ENCODE measurements at places on chromosomes 1 and 21. TPM values are rescaled to one million over a fixed set of nuclear protein-coding genes. Genes with fewer than 3 reads are reported as not detected.

DNA sequence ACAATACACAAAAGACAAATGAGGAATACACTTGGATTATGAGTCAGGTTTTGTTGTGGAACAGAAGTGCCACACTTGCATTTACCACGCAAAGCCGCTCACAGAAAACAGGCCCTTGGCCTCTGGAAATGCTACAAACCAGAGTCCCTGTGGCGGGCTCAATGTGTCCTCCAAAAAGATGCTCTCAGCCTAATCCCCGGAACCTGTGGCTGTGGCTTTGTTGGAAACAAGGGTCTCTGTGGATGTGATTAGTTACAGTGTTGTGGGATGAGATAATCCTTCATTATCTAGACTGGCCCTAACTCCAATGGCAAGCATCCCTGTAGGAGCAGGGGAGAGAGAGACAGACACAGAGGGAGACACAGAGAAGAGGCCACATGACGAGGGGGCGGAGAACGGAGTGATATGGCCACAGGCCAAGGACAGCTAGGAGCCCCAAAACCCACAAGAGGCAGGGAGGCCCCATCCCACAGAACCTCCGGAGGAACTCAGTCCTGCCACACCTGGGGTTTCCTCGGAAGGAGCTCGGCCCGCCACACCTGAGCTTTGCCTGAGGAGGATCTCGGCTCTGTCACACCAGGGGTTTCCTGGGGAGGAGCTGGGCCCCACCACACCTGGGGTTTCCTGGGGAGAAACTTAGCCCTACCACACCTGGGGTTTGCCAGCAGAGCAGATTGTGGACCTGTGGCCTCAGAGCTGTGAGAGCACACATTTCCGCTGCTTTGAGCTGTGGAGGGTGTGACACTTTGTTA lies 55.4 kb downstream of the NPHP4 start:
- no peak for DNase-seq

Gene SYPL2
- total RNA-seq, result not detected

DNA sequence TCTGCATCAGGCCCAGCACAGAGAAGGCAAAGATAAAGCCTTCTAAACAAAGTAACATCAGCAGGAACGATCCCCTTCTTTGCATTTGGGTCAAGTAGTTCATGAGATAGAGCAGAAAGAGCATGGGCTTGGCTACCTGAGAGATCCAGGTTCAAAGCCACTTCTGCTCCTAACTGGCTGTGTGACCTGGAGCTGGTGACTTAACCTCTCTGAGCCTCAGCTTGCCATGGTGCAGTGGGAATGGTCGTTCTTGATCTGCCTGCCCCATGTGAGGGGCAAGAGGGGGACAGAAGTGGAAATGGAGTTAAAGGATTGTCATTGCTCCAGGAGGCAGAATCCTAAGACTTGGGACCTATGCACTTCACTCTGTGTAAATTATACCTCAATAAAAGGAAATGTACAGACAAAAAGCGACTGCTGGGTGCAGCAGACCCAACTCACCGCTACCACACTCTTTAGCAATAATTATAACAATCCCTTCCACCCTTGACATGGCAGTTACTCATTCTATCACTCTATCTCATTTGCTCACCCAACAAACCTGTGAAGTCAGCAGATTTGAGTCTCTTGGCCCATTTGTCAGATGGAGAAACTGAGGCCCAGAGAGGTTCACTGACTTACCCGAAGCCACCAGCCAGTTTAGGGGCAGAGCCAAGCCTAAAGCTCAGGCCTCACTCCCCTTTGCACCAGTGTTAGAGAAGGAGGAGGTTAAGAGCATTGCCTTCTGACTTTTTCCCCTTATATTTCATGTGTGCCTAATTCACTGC lies 1.5 kb upstream of the MATN1 start:
- DNase-seq, result no peak

Gene PLPPR4
- not detected for total RNA-seq

Gene KRTAP19-1
- not detected for total RNA-seq

DNA sequence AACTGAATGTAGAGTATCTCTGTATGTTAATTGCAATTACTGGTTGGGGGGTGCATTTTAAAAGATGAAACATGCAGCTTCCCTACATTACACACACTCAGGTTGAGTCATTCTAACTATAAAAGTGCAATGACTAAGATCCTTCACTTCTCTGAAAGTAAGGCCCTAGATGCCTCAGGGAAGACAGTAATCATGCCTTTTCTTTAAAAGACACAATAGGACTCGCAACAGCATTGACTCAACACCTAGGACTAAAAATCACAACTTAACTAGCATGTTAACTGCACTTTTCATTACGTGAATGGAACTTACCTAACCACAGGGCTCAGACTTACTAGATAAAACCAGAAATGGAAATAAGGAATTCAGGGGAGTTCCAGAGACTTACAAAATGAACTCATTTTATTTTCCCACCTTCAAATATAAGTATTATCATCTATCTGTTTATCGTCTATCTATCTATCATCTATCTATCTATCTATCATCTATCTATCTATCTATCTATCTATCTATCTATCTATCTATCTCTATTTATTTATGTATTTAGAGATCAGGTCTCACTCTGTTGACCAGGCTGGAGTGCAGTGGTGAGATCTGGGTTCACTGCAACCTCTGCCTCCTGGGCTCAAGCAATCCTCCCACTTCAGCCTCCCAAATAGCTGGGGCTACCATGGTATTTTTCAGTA lies 47.8 kb downstream of the CHML start:
- no peak for DNase-seq

GRCh38 chr1:54255026-54255702 lies 55.2 kb downstream of the MRPL37 start:
- DNase-seq, result no peak

GRCh38 chr1:201002510-201002909 lies 21.0 kb downstream of the KIF21B start:
- no peak for DNase-seq

Gene KCNK1
- total RNA-seq, result under 0.01 TPM

Gene NPHS2
- not detected for total RNA-seq

Gene FNDC5
- not detected for total RNA-seq

GRCh38 chr1:113388017-113388620 lies 2.2 kb upstream of the MAGI3 start:
- no peak for DNase-seq

Gene EVA1B
- 143 TPM for total RNA-seq

DNA sequence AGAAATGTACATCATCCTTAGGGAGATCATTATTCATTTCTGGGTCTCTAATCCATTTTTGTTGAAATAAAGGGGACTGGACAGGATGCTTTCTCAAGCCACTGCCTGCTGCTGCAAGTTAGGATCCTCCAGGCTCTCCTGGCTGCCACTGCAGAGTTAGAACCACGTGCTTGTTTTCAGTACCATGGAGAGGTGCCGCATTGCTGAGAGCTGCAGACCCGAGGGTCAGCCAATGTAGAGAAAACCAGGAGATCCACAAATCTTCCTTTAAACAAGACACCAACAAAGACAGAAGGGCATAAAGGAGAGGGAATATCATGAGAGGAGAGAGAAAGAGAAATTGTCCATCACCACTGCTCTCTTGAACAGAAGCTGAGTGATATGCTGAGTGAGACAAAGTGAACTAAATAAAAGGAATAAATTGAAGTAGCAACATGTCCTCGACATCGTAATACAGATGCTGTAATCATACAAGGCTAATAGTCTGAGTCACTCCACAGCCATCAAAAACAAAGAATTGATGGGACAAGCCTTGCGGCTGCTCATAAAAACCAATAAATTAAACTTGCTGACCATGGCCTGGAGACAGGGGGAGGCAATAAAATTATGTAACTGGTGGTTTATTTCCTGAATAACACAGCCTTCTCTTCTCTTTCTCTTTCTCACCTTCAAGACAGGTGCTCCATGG lies 255.7 kb downstream of the OMA1 start:
- no peak for DNase-seq

Gene MIB2
- total RNA-seq, result 56.8 TPM

Gene MAP3K21
- 3.0 TPM for total RNA-seq

Gene LPAR3
- 0.27 TPM for total RNA-seq

Gene RGS5
- 0.27 TPM for total RNA-seq

DNA sequence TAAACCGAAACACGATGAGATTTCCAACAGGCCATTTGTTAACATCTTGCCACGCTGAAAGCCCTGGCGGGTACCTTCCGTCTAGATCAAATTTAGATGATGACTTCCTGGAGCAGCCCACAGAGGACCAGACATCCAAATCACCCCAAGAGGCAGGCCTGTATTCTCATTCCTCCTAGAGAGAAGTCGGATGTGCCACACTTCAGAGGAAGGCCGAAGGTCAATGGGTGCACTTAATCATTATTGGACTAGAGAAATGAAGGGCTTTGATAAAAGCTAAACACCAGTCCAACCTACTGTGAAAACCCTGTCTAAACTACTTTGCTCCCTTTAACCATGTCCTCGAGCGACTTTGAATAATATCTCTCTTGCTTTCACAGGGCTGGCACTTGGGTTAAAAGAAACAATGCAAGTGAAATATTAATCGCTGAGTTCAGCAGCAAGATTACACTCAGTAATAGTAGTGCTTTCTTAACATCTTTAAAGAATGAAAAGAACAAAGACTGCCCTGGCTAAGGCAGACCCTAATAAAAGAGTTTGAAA lies 76.5 kb downstream of the BCAR3 start:
- DNase-seq, result no peak

DNA sequence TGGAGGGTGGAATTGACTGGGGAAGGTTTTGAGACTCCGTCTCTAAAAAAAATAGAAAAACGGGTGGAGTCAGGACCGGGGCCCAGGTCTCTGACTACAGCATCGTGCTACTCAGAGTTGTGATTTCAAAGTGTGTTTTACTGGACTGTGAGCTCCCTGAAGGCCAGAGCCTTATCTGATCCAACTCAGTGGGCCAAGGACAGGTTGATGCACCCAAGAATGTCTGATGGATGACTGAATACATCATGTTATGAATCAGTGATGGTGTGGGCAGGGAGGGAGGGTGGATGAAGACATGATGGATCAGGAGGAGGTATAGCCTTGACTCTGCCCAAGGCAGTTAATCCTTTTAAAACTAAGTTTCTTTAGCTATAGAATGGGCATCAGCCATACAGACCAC lies 81.6 kb downstream of the FOXD2 start:
- no peak for DNase-seq

DNA sequence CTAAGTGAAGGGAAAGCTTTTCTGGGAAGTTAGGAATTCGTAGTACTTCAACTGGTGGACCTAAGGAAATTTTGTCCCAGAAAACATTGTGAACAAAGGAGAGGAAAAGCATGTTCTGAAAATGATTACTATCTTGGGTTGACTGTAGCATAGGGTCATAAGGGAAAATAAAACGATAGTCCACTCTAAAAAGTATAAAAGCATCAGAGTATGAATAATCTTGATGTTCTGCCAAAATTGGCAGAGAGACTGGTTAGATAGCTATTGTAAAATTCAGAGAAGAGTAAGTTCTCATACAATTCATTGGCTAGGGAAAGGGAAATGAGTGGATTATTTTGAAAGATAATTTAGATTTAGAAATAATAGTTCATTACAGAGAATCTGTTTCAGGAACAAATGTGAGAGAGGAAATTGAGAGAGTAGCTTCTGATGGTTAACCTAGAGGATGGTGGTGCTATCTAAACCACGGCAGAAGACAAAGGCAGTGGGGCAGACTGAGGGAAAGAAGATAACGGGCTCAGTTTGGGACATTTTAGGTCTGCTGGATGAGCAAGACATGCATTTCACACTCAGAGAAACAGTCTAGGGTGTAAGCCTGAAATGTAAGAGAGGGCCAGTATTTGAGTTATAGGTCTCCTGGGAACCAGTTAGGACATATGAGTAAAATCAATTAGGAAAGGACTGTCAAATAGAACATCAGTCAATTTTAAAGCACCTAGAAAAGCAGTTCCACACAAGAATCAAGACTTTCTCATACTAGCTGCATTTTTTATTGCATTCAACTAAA lies 799.3 kb upstream of the CXADR start:
- DNase-seq, result no peak

DNA sequence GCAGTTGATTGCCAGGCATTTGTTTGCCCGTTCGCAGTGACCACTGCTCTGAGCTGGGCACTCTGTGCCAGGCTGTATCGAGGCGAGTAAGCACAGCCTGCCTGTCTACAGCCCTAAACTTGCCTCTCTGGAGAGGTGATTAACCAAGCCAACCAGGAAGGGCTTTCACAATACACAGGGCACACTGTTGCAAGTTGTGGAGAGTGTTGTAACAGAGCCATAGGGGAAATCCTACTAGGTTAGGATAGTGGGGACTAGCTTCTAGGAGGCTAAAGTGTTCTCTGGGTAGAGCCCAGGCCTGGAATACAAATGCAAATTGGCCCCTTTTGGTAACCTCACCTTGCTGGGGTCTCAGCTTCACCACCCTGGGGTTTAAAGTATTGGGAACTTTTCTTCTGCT lies 23.8 kb downstream of the PRDM2 start:
- no peak for DNase-seq

GRCh38 chr1:65836686-65837085 lies 44.0 kb downstream of the PDE4B start:
- no peak for DNase-seq

GRCh38 chr1:205074513-205074912 lies 9.7 kb downstream of the TMEM81 start:
- DNase-seq, result no peak

Gene LCE1A
- total RNA-seq, result not detected

- DNase-seq, result no peak
These were observed 86.0 kb downstream of the SLC25A24 start for GRCh38 chr1:108114033-108114599.

DNA sequence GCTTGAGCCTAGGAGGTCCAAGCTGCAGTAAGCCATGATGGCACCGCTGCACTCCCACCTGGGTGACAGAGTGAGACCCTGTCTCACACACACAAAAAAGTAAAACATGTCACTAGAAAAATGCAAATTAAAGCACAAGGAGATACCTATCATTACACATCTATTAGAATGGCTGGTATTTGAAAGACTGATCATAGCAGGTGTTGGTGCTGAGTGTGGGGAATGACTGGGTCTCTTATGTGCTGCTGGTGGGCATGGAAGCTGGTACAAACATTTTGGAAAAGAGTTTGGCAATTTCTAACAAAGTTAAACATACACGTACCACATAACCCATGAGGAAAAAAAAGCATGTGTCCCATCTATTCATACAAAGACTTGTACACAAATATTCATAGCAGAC lies 142.1 kb upstream of the ZBTB40 start:
- no peak for DNase-seq

Gene CELA2A
- not detected for total RNA-seq

DNA sequence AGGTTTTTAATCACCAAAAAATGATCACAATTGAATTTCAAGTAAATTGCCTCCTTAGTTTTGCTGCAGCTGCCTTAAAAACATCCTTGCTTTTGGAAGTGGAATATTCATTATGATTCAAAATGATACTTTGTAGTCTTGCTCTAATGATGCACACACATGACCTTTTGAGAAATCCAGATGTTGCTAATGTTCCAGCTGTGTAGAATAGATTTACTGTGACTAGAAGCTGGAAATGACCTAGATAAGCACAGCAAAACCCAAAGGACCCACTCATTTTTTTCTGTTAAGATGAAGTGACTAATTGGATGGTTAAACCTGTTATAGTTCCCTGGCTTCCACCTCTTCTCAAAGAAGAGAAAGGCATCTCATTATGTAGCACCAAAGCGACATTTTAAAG lies 64.6 kb upstream of the RALGPS2 start:
- DNase-seq, result no peak

DNA sequence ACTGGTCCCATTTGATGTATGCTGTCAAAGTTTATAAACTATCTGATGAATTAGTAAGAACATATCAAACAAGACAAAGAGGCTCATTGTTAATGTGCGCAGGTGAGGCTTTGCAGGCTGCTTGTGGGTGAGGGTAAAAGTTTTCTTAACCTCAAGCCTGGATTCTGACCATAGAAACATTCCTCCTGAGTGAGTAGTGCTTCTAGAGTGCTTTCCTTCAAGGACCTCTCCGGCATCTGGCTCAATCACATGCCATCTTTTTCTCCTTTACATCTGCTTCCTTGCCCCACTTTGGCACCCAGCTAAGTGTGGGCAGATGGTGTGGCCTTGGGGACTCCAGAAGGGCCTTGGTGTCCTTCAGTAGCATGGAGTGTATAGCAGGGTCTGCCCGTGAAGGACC lies 104.0 kb downstream of the ROR1 start:
- no peak for DNase-seq

Data from hematopoietic multipotent progenitor cell (in vitro differentiated cells).